ENCODE measurements at places on chromosomes 16 and 17. TPM values are rescaled to one million over a fixed set of nuclear protein-coding genes. Genes with fewer than 3 reads are reported as not detected.
A peak's percentile ranks its signal among the peaks of the same experiment; 100 is the strongest.

- DNase-seq, result peak; percentile 32
Observed at GRCh38 chr17:79005063-79005861, 4.3 kb downstream of the CANT1 start.

DNA sequence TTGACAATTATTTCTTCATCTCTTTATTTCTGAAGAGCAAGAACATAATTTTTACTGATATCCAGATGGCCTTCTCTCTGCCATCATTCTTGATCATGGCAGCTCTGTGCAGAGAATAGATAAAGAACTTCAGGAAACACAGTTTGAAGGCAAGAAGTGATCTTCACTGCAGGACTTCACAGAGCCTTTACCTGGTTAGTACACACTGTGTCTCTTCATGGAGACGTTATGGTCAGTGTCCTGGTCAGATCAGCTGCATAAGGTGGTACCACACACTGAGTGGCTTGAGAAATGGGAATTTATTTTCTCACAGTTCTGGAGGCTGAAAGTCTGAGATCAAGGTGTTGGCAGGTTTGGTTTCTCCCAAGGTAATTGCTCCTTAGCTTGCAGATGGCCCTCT is 129.5 kb downstream of the UTP18 start:
- DNase-seq, result no peak

- no peak for DNase-seq
Observed at GRCh38 chr17:45953561-45953960, 45.5 kb upstream of the STH start.

GRCh38 chr17:44209786-44210341 is 9.6 kb downstream of the UBTF start:
- no peak for DNase-seq

SGCA gene
- total RNA-seq, result not detected
